ENCODE measurements at places on chromosomes 13 and 19.

GRCh38 chr13:46489586-46490023 is 63.4 kb upstream of the LRCH1 start:
- no peak for DNase-seq

DNA sequence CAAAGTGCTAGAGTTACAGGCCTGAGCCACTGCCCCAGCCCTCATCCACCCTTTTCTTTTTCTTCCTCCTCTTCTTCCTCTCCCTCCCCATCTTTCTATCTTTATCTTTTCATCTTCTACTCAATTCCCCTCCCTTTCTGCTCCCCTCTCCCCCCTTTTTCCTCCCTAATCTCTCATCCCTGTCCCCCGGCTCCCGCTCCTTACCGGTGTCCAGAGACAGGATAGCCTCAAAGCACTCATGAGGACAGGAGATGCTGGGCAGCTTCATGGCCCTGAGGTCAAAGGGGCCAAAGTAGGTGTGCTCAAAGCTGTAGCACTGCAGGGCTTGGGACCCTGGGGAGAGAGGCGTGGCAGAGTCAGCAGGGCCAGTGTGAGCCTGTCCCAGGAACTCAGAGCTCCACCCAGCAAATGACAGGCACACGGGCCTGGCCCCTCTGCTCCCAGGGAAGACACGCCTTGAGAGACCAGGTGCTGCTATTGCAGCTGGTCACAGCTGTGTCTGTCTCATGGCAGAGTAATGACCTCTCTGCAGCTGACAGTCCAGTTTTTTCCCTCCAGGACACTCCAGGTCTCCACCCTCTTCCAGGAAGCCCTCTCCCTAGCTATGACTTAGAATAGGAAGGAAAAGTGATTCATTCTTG is 2.6 kb downstream of the LYPD5 start:
- no peak for DNase-seq

- DNase-seq: peak; percentile 76
Measured at GRCh38 chr13:25301347-25302113, at the start of gene NUP58. Gene NUP58 (plus strand): TSS chr13:25301625. CDS start chr13:25301774, 149 bp downstream.

GRCh38 chr13:78680576-78681350 is 21.8 kb upstream of the OBI1 start:
- DNase-seq: peak; percentile 13

GRCh38 chr13:36912369-36912768 is 7.7 kb downstream of the SMAD9 start:
- DNase-seq: no peak

- DNase-seq: no peak
Measured at GRCh38 chr19:18429717-18430416, 8.1 kb downstream of the ISYNA1 start.

- no peak for DNase-seq
Measured at GRCh38 chr19:33640773-33641172, 19.0 kb downstream of the CHST8 start.

DNA sequence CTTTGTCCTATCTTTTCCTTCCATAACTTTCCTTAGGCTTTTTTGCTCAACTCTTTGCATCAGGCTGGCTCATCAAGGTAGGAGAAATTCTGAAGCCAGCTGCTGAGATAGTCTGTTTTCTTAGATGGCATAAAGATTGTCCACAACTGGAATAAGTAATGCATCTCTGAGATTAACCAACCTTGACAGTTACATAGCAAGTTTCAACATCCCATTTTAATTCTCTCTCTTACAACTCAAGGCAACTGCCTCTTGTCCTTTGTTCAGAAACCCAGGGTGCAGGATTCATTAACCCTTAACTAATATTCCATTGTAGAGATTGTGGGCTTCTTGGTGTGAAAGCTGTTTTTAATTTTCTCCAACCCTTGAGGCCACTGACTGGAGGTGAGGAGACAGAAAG is 239.2 kb downstream of the LACC1 start:
- DNase-seq: no peak

GRCh38 chr13:35791184-35791851 is 314.8 kb upstream of the MAB21L1 start:
- no peak for DNase-seq

DNA sequence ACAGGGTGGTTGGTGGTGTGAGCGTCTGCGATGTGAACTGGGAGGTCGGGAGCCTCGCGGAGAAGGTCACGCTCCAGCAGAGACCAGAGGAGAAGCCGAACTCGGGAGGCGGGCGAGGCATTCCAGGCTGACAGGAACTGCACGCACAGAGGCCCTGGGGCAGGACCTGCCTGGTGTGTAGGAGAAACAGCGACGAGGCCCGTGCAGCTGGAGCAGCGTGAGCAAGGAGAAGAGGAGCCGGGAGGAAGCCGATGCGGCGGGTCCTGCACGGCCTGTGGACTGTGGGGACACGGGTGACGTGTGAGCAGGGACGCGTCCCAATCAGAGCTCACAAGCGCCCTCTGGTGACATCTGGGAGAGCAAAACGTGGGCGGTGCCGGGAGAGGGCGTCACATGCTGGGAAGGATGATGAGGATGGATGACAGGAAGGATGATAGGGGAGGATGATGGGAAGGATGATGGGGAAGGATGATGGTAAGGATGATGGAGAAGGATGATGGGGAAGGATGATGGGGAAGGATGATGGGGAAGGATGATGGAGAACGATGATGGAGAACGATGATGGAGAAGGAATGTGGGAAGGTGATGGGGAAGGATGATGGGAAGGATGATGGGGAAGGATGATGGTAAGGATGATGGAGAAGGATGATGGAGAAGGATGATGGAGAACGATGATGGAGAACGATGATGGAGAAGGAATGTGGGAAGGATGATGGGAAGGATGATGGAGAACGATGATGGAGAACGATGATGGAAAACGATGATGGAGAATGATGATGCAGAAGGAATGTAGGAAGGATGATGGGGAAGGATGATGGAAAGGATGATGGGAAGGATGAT is 16.1 kb upstream of the MADCAM1 start:
- peak; percentile 61 for DNase-seq

GRCh38 chr13:67318398-67318797 is 88.3 kb upstream of the PCDH9 start:
- no peak for DNase-seq

DNA sequence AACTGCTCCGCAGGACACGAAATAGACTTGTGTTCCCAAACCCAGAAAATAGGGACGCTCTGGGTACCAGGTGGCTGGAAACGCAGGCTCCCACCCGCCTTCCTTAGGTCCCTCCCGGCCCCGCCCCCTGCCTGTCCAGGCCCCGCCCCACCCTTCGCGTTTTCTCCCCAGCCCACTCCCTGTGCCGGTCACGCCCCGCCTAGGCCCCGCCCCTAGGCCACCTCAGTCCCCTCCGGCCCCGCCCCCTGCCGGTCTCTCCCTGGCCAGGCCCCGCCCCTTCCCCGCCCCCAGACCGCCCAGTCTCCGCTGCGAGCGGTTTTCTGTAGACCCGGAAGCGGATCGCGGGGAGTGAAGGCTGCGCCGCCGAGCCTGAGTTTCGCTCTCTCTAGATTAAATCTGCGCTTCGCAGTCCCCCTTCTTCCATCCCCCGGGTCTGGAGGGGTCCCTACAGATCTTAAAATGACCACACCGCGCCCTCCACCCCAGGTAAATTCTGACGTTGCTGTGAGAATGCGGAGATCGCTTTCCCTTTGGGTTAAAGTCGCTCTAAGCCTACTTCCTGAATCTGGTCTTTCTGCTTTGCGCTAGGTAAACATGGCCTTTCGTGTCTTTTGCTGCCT is 3.7 kb upstream of the ZNF665 start:
- DNase-seq: peak; percentile 91

GRCh38 chr13:37383046-37383445 is 215.5 kb downstream of the POSTN start:
- DNase-seq: no peak

DNA sequence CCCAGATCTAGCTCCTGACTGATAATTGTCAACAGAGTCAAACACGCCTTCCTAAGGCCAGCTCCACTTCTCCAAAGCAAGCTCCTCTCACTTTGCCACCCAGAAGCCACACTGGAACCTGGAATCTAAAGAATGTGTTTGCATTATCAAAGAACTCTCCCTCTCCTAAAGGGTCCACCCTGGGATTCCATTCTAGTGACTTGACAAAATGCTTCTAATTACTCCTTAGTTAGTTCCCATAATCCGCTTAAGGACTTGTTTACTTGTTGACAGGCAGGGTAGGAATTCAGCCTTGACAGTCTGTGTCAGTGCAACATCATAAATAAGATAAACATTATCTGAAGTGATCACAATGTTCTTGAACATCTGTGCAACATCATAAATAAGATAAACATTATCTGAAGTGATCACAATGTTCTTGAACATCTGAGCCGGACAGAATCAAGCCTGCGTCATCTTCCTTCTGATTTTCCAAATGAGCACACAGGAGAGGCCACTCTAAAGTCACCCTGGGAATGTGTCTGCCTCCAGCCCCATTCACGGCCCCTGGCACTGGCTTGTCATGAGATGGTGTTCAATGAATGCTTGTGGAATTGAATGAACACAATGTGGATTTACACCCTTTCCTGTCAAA is 512.1 kb downstream of the IRS2 start:
- DNase-seq: no peak

DNA sequence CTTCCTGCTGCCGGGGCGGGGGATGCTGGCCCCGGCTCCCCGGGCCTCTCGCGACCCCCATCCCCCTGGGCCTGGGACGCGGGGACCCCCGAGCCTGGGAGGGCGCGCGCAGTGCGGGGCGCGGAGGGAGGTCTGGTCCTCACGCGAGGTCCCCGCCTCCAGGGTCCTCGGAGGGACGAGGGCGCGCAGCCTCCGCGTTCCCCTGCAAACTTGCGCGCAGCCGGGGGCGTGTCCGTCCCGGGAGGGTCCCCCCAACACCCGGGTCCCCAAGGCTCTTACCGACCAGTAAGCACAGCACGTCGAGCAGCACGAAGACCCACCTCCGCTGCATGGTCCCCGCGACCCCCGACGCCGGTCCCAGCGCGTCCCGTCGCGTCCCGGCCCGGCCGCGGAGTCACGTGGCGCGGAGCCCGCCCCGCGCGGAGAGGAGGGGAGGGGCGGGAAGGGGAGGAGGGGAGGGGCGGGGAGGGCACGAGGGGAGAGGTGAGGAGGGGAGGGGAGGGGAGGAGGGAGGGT is at the start of gene PLPP2:
Gene PLPP2 (minus strand): TSS at position 398 of the 516 bp plus-strand sequence. CDS start 67 bp downstream, at position 331.
- DNase-seq: peak; percentile 48

GRCh38 chr13:89239361-89240127 is 1568.4 kb downstream of the SLITRK5 start:
- no peak for DNase-seq

- no peak for DNase-seq
Measured at GRCh38 chr13:80447747-80448146, 106.8 kb upstream of the SPRY2 start.

GRCh38 chr19:58067240-58067912 is 8.3 kb downstream of the ZNF135 start:
- DNase-seq: no peak

- no peak for DNase-seq
Measured at GRCh38 chr13:44778761-44779484, 202.8 kb upstream of the TSC22D1 start.

DNA sequence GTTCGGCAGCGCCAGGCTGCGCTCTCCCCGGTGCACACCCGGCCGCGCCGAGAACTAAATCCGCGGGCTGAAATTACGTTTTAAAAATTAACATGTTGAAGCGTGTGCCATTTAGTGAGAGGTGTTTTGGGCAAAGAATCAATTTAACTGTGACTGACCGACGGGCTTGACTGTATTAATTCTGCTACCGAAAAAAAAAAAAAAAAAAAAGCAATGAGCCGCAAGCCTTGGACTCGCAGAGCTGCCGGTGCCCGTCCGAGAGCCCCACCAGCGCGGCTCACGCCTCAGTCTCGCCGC is 9.6 kb upstream of the SOX1 start:
- DNase-seq: no peak

GRCh38 chr19:8180018-8180417 is 29.2 kb upstream of the CERS4 start:
- no peak for DNase-seq

DNA sequence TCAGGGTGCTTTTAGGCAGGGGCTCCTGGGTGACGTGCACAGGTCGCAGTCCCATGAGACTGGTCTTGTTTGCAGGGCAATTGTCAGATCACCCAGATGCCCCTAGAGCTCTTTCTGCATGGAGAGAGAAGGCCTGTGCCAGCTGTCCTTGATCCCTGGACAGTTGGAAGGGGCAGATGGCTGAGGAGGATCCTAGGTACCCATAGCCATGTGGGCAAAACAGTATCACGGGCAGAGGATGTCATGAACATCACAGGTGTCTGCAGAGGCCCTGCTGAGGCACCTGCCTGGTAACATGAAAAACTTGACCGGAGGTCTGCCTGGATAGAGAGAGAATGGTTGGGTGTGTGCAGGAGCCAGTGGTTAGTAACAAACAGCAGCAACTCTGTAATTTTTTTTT is 99.3 kb downstream of the ZNF536 start:
- no peak for DNase-seq

- DNase-seq: no peak
Measured at GRCh38 chr13:74184283-74184682, 50.1 kb upstream of the KLF12 start.

DNA sequence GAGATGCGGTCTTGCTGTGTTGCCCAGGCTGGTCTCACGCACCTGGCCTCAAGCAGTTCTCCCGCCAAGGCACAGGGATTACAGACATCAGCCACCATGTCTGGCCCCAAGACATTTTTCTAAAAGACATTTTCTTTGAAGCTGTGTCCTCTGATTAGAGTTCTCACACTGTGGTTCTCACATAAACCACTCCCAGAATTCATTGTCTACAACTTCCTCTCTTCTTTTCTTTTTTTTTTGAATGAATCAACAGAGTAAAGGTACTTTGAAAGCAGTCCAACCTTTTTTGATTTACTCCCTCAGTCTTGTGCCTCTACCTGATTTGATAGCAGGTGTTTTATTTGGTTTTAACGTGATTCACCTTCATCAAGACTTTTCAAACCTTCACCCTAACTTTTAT is 14.3 kb upstream of the SHD start:
- DNase-seq: no peak

- DNase-seq: no peak
Measured at GRCh38 chr19:44626048-44626624, 12.8 kb downstream of the IGSF23 start.

DNA sequence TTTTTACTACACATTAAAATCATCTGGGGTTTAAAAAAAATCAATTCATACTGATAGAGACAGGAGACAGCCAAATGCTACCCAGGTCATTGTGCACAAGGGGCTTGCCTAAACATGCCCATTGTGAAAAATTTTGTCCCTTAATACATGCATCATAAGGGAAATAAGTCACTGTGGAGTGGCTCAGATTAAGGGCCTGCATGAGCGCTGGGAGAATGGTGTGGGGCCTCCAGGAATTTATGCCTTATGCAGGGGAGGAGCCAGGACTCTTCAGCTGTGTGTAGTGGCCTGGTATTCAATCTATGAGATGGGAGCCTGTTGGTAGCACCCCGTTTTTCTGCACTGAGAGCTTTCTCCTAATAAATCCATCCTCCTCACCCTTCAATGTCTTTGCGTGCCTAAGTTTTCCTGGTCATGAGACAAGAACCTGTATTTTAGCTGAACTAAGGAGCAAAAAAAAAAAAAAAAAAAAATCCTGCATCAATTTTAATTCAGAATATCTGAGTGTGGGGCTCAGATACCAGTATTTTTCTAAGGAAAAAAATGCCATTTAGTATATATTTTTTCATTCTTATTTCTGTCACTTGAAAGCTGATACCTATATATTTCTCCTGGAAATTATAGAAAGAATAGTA is 997.6 kb upstream of the ATXN8OS start:
- no peak for DNase-seq

GRCh38 chr19:7694499-7694898 is 7.4 kb downstream of the FCER2 start:
- DNase-seq: no peak
